NCI-H1048 (cell line): ENCODE measurements at places on chromosomes 4 and X.

- no peak for DNase-seq
Measured at GRCh38 chrX:10709276-10709675, 88.9 kb upstream of the MID1 start.

- DNase-seq = no peak
Measured at GRCh38 chr4:74433043-74433442, 11.9 kb upstream of the AREG start.

DNA sequence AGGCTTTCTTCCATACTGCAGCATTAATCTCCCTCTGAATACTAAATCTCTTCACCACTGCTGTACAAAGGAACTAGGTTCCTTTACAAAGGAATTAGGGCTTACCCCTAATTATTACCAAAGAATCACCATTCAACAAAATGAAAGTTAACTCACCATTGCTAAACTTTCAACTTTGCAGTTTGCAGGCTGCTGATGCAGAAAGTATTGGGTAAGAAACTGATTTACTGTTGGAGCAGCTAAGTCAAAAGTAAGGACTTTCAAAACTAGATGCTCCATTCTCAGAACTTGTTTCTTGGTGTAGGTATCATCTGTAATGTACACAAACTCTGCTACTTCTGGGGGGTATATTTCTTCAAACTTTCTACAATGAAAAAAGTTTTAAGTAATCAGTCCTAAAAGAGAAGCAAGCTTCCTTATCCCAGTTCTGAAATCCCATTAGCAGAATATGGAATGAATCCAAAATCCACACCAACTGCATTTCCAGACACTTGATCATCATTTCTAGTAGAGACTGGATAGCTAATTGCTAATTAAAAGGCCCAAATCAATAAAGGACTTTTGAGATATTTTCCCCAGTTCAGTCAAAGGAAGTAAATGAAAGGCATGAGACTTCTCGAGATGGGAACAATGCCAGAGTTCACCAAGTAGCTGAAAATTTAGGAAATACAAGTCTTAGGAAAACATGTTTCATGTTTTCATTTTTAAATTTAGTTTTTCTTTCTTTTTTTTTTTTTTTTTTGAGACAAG, 4.3 kb downstream of the CCNA2 start:
- DNase-seq = no peak

DNA sequence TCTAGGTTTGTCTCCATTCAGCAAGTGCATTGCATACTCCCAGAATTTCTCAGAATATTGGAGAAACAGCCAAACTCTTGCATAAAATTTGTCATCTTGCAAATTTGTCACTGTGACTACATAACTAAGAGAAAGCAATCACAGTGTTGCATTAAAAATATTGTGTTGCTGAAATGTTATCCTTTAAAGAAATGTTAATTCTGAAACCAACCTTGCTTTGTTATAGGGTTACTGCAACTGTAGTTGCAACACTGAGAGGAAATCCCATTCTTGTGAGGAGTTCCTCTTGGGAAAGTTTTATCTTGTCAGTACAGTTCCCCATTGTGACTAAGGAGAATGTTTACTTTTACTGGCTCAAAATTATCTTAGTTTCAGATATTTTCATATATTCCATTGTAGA, 20.9 kb downstream of the CYBB start:
- DNase-seq = no peak

DNA sequence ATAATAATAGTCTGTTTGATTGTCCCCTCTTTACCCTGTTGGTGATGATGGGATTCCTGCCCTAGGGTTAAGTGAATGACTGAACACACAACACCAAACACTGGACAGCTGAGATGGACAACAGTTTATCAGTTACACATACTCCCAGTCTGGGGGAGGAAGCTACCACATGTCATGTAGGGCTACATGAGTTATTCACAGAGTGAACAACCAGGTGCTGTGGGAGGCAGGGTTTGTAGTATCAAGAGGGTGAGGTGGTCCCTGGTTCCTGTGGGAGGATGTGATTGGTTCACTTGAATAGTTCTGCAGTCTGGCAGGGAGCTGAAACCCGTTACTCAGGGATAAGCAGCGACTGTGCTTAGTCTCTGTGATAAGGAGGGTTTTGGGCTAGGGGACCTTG, 88.8 kb upstream of the AP1S2 start:
- DNase-seq = no peak

GRCh38 chrX:8867406-8867805, 66.2 kb upstream of the FAM9A start:
- no peak for DNase-seq

- no peak for DNase-seq
Measured at GRCh38 chr4:48195374-48195773, 61.3 kb upstream of the TXK start.

- no peak for DNase-seq
Measured at GRCh38 chr4:31088600-31089230, 368.5 kb downstream of the PCDH7 start.

DNA sequence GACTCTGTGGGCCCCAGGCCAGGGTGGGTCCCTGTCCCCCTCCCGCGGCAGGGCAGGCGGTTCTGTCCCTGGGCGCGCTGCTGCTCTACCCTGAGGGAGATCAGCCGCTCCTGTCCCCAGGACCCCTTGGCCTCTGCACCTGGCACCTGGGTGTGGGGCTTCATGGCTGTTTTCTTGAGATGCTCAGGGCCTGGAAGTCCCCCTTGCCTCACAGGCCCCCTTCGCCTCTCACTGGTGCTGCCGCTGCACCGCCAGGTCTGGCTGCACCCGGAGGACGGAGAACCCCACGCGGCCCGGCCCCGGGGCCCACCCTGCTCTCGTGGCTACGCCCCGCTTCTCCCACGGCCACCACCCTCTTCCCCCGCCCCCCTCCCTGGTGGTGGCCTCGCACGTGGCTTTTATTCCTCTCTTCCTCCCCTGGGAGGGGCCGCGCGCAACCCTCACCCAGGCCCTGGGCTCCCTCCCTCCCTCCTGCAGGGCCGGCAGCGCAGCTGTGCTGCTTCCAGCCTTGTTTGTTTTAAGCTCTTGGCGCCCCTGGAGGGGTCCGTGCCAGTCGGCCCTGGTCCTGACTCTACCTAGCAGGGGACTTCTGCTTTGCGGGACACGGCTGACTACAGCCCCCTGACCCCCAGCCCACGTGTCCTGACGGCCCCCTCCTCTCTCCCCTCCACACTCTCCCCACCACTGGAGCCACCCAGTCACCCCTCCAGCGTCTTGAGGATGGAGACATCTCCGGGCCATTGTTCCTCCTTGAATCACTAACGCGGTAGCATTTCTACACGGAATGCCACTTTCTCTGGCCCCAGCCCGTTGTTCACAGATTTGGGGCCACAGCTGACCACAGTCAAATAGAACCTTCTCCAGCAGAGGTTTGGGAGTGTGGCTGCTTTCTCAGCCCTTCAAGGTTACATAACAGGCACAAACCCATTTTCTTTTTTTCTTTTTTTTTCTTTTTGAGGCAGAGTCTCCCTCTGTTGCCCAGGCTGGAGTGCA, 20.6 kb upstream of the CLDN24 start:
- no peak for DNase-seq

DNA sequence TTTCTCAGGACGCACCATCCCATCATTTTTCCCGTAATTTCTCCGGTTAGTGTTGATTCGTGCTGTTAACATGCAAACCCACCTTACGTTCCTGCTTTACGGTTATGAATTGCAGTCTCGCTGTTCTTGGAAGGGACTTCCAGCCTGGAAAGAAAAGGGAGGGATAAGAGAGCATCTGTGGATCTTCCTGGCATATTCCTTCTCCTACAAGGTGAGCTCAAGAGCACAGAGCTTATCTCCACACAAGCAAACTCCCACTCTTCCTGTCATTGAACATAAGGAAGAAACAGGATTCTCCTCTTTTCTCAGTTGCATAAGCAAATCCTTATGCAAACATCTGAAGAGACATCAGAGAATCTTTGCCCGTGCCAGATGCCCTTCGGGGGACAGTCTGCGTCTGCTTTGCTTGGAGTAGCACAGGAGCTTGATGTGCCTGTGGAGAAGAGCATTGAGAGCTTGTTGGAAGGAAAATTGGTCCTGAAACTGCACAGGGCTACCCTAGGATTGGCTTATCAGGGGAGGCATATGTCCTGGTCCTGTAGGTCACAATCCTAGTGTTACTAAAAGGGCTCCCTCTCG, 127.0 kb downstream of the ASMT start:
- no peak for DNase-seq

DNA sequence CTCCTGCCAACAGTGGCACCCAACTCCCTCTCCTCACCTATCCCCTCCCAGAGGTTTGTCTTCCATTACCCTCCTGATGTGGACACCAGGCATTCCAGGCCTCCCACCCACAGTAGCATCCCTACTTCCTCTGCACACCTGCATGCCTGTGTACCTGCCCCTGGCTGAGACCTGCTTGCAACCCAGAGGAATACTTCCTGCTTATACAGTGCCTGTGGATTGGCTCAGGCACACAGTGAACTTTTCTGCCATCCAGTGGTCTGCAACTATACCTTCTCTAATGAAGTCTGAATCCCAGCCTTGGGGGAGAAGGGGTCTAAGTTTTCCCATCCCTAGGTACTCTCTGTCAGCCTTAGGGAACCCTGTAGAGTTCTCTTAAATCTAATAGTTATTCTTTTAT, 169.9 kb downstream of the IQCM start:
- no peak for DNase-seq

- DNase-seq = no peak
Measured at GRCh38 chr4:40316333-40316781, 18.8 kb upstream of the CHRNA9 start.

DNA sequence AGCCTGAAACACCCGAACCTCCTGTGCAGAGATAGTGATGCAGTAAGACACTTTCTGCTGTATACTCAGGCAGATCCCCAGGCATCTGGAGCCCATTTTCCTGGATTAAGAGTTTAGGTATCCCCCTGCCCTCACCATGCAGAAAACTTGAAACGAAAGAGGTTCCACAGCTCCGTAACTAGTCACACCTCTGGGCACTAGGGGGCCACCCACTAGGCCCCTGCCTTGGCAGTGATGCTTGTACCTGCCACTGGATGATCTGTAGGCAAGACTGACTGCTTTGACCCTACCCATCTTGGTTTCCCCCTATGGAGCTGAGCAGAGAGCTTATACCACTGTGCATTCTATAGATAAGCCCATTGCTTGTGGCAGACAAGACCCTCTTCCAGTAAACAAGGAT, 940.6 kb downstream of the PCDH19 start:
- DNase-seq = no peak

GRCh38 chr4:150305995-150306394, 227.8 kb downstream of the DCLK2 start:
- no peak for DNase-seq
